ENCODE measurements at places on chromosomes 1 and 21.

DNA sequence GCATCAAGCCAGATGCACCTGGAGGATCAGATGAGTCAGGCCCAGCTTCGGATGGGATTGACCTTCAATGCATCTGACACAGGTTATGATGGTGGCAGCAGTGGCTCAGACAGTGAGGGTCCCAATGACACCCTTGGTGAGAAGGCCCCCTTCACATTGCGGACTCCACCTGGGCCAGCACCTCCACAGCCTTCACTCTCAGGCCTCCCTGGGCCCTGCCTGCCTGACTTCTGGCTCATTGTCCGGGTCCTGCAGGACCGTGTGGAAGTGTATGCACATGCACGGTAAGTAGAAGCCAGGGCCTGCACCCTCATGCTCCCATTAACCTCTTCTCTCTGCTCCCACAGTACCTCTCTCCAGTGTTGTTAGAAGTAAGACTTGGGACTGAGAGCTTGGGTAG is 20.8 kb downstream of the HYI start:
- DNase-seq: no peak

GRCh38 chr1:52707927-52708655 is 9.9 kb upstream of the COA7 start:
- DNase-seq: no peak

- no peak for DNase-seq
Observed at GRCh38 chr1:93851878-93852277, 27.1 kb downstream of the DNTTIP2 start.

GRCh38 chr1:222798975-222799374 is 15.9 kb upstream of the DISP1 start:
- no peak for DNase-seq

DNA sequence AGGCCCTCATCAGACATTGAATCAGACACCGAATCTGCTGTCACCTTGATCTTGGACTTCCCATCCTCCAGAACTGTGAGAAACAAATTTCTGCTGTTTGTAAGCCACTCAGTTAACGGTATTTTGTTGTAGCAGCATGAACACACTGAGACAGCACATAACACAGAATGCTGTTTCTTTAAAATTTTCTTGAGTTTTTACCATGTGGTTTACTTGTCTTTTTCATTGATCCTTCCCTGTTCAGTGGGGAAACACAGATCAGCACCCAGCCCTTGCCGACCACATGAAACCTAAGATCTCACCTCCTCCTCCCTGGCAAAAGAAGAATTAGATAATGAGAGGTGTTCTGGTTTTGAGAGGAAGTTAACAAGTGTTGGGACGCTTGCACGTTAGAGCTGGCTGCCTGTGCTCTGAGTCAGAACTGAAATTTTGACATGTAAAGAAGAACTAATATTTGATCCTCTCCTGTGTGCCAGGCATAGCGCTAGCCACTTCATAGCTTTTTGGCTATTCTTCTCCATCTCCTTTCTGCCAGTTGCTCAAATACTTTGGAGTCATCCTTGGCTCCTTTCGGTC is 179.6 kb downstream of the DHRS3 start:
- DNase-seq: no peak

DNA sequence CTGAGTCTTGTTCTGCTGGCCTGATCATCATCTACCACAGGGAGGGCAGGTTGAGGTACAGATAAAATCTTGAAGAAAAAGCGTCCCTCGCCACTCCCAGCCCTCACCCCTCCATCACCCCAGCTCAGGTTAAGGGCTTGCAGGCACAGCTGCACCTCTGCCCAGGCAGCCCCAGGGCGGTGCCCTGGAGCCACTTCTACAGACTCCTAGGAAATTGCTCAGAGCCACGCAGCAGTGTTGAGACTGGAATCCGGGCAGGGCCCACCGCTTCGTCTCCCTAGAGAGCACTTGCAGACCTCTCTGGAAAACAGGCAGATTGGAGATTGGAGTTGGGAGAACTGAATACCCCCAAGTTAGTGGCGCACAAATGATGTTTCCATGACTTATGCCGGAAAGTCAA is 35.3 kb downstream of the VN1R5 start:
- DNase-seq: no peak

GRCh38 chr1:44672961-44673674 is 1.2 kb downstream of the TMEM53 start:
- DNase-seq: no peak

- DNase-seq: no peak
Observed at GRCh38 chr1:235979176-235979575, 85.7 kb downstream of the NID1 start.

- peak; percentile 81 for DNase-seq
Observed at GRCh38 chr1:198220428-198220827, 63.6 kb downstream of the NEK7 start.

GRCh38 chr1:18719786-18720451 is 89.3 kb downstream of the PAX7 start:
- DNase-seq: no peak

- no peak for DNase-seq
Observed at GRCh38 chr1:118486199-118486598, 301.2 kb upstream of the SPAG17 start.

GRCh38 chr21:39208624-39209333 is 25.5 kb upstream of the PSMG1 start:
- DNase-seq: no peak

Measured in skeletal muscle cell (primary cell).